T-helper 2 cell treated with Interferon-gamma antibody and Interleukin-4, amounts not matched to agents 5 μg/mL and 100 μg/mL, for 36 hours (primary cell): ENCODE measurements at places on chromosomes 2 and 18.
A peak's percentile ranks its signal among the peaks of the same experiment; 100 is the strongest.

DNA sequence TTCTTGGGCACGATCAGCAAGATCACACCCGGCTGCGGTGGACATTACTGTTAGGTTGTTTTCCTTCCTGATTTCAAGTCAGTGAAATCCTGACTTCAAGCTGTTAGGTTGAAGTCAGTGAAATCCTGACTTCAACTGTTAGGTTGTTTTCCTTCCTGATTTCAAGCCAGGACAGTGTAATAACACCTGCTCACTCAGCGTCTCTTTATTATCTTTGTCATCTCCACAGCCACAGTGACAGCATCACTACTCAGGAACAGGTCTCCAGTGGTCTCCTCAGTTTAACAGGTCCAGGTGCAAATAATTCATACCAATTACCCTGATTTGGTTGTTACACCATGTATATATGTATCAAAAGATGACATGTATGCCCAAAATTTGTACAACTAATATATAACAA lies 208.1 kb upstream of the REG3G start:
- no peak for DNase-seq

GRCh38 chr18:50009773-50010335 lies 185.1 kb downstream of the MYO5B start:
- DNase-seq, result peak; percentile 10

- no peak for DNase-seq
These were observed 283.2 kb downstream of the SOX11 start for GRCh38 chr2:5975401-5975800.

DNA sequence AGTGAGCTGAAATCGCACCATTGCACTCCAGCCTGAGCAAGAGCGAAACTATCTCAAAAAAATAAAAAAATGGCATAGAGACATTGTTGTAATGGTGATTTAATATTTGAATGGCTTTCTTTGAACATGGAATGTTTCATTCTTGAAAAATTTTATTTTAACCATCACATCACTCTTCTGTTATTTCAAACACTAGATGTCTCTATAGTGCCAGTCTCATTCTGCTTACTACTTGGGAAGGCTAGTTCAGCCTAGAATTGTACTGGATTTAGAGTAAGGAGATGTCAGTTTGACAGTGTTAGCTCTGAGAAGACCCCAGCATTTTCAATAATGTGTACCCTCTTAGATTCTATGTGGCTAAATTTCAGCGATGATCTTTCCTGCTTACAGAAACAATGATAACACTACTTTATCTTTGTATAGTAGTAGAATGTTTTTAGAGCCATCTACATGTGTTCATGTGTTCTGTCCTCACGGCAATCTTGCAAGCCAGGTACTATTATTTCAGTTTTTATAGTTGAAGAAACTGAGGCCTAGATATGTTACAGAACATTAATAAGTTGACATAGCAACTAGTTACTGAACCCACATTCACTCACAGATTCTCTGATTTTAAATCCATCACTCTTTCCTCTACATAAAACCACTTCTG lies 142.9 kb upstream of the ZSWIM2 start:
- DNase-seq, result no peak
